AG20443 (cell line): ENCODE measurements at places on chromosomes 12 and 14.

DNA sequence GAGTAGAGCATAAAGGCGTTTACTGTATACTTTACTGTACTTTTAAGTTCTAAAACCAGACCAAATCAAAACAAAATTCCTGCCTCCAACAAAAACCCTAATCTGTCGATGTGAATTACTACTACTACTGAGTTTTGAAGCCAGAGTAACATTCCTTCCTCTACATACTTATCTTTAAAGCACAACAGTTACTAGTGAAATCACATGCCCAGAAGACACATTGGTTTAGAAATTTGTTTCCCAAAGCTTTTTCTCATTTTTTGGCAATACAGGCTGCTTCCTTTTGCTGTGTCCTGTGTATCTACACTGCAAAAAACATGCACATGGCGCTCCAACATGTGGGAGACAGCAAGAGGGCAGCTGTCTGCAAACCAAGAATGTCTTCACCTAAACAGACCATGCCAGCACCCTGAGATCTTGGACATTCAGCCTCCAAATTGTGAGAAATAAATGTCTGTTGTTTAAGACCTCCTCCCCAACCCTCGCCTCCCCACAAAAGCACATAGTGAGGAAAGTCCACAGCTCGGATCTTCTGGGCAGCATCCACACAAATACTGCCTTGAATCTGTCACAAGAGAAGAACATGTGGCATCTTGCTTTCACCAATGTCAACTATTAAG is 21.1 kb downstream of the SETD3 start:
- DNase-seq = no peak

- DNase-seq = peak; percentile 33
Observed at GRCh38 chr12:75852143-75852542, 179.4 kb downstream of the PHLDA1 start.

GRCh38 chr12:11714626-11715025 is 65.2 kb downstream of the ETV6 start:
- DNase-seq = no peak

DNA sequence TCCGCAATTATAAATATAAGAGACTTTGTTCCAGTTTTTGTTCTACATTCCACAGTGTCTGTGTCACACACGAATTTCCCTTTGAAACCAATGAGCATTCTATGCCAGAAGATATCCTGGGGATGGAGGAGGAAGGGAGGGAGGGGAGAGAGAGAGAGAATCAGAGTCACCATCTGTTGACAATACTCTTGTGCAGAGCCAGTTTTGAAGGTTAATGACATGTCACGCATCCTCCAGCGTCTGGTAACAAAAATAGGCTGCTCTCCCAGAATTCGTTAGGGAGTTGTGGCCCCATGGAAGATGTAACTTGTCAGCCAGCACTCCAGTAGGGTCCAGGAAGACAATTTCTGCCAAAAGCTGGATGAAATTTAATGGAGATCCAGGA is 213.5 kb upstream of the KRR1 start:
- DNase-seq = peak; percentile 65

GRCh38 chr12:68855111-68855510 is 47.1 kb downstream of the MDM2 start:
- no peak for DNase-seq

- no peak for DNase-seq
Observed at GRCh38 chr12:25256005-25256404, 5.3 kb upstream of the KRAS start.

- DNase-seq = no peak
Observed at GRCh38 chr12:46145881-46146280, 123.0 kb downstream of the SLC38A1 start.

- no peak for DNase-seq
Observed at GRCh38 chr14:28348797-28349196, 417.8 kb upstream of the FOXG1 start.

DNA sequence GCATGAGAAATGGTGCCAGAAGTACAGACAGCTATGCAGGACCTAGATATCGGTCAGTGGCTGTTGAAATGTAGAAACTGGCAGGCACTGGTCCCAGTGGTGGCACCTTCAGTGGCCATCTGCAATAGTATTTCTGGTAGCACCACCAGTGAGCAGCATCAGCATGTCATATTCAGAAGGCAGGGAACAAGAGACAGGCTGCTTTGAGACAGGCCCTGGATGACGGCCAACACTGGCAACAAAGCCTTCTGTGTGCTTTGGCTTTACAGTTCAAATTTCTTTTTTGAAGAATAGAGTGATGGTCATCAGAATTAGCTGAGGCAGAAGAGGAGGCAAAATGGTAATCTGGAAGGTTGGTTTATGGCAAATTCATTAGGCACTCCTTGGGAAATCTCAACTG is 273.4 kb upstream of the SLC16A7 start:
- no peak for DNase-seq

GRCh38 chr12:84763107-84763506 is 149.5 kb downstream of the SLC6A15 start:
- peak; percentile 72 for DNase-seq

- no peak for DNase-seq
Observed at GRCh38 chr14:52693036-52693435, 2.3 kb downstream of the ERO1A start.

DNA sequence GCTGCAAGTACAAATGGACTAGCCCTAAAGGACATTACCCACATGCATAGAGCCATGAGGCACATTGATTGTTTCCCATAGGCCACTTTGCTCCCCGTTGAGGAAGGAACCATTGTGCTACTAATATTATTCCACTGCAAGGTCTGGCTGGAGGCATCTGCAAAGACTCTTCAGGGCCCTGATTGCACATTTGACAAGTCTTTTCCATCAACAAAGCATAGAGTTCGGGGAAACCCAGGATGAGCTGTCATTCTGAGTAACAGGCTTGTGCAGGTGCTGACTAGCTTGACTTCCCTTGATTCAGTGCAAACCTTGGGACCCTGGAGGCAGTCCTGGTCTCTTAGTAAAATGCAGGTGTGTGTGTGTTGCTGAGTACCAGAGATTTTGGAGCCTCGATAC is 73.8 kb downstream of the SUSD6 start:
- DNase-seq = no peak

DNA sequence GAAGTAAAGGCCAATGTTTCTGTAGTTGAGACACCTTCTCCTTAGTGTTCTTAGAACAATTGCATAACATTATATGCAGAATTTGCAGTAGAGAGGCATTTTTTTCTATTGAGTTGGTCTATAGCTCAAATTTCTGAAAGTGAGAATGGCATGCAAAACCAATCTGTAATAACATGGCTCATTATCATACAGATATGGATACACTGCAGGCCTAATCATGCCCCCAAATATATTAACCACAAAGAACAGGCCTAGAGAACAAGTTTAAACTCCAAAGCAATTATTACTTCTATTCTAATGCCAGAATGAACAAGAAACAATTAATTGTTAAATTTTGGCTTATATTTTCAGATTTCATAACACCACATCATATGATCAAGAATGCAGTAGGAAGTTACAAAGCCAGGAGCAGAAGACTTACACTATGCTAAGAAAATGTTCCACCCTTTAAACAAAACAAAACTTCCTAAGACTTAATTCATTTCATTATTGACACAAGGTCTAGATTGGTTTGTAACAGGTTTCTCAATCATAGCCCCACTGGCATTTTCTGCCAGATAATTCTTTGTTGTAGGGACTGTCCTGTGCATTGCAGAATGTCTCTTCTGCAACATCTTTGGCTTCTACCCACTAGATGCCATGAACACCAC is 26.9 kb downstream of the TMTC1 start:
- no peak for DNase-seq

- no peak for DNase-seq
Observed at GRCh38 chr14:23307146-23307530, 505 bp downstream of the BCL2L2 start.
